DMS79 (cell line): ENCODE measurements at places on chromosomes 12 and 14.

- no peak for DNase-seq
Measured at GRCh38 chr14:79724934-79725717, 486.2 kb downstream of the DIO2 start.

DNA sequence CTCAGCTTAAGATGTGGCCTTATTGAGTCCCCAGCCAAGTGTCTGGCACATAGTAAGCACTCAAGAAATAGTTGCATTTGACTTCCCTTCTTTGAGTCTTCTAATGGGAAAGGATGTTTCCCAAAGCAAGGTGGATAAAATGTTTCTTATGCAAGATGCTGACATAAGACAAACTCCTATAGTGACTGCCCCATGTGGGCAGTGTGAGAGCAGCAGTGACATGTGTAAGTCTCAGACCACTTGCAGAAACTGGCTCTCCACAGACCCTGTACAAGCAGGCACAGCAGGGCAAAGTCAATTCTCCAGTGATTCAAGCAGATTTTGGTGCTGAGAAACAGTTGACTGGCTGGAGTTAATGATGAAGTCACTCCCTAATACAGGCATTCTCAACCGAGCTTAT is 255.3 kb downstream of the ANO2 start:
- DNase-seq, result no peak

DNA sequence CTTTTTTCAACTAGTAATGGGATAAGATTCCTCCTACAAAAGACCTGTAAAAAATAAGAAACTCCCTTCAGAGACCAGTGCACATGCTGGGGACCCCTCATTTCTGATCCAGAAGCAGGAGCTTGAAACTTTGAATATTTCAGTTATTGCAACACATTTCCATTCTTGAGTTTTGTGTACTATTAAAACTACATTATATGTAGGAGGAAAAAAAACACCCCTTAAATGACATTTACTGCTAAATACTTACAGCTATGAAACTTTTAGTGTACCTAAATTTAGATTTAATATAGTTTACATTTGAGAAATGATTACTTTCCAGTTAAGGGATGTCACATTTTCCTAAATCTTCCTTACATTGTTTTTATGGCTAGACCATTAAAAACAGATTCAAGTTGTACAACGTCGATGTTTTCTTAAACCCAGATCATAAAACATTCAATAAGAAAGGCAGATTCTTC is 4.1 kb downstream of the LRIG3 start:
- DNase-seq, result no peak

GRCh38 chr12:108580531-108580930 is 17.4 kb downstream of the TMEM119 start:
- DNase-seq, result no peak

- no peak for DNase-seq
Measured at GRCh38 chr14:24289649-24290280, 9.8 kb downstream of the DHRS1 start.

DNA sequence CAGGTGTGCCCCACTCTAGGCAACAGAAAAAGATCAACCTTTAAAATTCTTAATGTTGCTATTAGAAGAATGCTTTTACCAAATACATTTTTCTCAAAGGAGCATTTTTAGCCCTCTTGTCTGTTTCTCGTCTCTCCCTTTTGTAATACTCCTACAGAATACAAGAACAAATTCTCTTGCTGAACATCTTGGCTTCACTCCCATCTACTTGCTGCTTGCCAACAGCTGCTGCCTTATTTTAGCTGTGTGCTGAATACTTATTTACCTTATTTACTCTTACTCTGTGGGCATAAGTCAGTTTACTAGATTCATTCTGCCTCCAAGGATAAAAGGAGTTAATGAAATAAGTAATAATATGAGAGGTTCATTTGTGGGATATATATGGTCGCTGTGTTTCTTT is 70.8 kb downstream of the POLR3B start:
- DNase-seq, result no peak

- DNase-seq, result peak; percentile 95
Measured at GRCh38 chr12:50224026-50224692, 57.0 kb upstream of the CERS5 start.

- DNase-seq, result no peak
Measured at GRCh38 chr14:57884175-57884574, 18.3 kb upstream of the SLC35F4 start.

- DNase-seq, result no peak
Measured at GRCh38 chr12:84201976-84202375, 710.6 kb downstream of the SLC6A15 start.

GRCh38 chr12:16555630-16556029 is 50.3 kb downstream of the LMO3 start:
- no peak for DNase-seq

DNA sequence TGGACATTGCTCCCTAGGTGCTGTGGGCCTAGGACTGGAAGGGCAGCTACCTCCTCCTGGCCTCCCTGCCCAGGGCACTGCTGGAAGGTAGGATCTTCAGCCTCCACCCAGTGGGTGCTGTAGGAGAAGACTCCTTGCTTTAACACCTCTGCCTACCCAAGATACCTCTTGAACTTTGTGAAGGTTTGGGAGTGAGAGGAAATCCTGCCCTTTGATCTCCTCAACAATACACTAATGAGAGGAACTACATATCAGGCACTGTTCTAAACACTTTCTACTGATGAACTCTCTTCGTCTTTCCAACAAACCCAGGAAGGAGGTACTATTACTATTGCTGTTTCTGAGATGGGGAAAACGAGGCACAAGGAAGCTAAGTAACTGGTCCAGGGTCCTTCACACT is 66.9 kb downstream of the PLEKHG3 start:
- no peak for DNase-seq

GRCh38 chr12:94150240-94151121 is 2.1 kb downstream of the PLXNC1 start:
- peak; percentile 18 for DNase-seq

DNA sequence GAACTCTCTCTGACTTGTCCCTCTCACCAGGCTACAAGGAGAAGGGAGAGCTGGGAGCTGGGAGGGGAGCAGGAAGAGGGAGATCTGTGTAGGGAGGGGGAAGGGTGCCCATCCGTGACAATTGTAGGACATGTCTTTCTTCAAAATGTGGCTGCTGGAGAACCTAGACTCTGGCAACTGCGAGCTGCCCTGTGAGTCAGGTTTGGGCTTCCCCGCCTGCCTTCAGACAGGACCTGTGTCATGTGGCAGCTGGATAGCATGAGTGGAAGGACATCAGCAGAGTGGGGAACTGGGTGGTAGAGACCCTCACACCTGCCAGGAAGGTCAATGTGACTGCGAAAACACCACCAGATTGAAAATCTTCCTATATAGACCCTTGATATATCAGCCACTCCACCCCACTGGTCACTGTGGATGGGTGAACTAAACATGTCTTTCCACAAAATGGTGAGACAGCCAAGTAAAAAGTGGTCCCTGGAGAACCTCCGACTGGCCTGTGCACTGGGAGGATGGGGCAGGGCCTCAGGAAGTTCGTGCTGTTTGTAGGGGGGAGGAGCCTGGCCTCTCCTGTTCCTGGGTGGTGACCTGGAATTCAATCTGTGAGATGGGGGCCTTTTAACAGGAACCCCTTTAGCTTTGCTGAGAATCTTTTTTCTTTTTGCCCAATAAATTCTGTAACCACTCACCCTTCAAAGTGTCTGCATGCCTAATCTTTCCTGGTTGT is 62.2 kb upstream of the CAPRIN2 start:
- DNase-seq, result no peak

GRCh38 chr12:89481213-89481914 is 43.2 kb downstream of the GALNT4 start:
- no peak for DNase-seq

- no peak for DNase-seq
Measured at GRCh38 chr12:40145896-40146295, 40.0 kb upstream of the SLC2A13 start.

DNA sequence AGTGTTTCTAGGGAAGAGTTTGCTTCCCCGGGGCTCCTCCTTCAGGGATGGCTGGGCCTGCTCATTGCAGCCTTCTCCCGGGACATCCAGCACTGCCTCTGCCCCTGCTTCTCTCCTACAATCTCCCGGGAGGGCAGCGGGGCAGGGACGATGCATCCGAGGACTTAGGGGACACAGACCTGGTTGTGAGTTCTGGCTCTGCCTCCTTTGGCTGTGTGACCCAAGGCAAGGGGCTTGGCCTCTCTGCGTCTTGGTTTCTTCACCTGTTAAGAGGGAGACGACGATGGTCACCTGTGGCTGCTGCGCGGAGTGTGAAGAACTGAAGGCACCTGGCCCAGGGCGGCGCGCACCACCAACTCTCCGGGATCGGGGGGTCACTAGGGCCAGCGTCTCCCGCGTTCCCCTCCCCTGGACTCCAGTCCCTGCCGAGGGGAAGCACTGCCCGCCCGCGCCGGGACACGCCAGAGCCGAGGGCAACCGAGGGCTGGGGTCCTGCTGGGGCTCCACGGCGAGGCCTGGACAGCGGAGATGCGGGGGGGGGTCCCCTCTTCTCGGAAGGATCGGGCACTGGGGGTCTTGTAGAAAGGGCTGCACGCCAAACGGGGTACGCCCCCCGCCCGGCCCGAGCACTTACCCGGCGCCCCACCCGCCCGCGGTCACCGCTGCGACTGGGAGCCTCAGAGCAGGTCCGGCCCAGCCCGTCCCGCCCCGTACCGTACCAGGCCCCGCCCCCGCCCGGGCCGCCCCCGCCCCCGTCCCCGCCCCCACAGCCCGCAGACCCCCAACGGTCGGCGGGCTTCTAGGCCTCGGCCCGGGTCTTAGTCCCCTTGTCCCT is at the start of gene HVCN1:
TSS of gene HVCN1 (minus strand) at position 670 of the 835 bp plus-strand sequence. CDS start 5,870 bp downstream, outside the sequence.
- DNase-seq, result no peak

DNA sequence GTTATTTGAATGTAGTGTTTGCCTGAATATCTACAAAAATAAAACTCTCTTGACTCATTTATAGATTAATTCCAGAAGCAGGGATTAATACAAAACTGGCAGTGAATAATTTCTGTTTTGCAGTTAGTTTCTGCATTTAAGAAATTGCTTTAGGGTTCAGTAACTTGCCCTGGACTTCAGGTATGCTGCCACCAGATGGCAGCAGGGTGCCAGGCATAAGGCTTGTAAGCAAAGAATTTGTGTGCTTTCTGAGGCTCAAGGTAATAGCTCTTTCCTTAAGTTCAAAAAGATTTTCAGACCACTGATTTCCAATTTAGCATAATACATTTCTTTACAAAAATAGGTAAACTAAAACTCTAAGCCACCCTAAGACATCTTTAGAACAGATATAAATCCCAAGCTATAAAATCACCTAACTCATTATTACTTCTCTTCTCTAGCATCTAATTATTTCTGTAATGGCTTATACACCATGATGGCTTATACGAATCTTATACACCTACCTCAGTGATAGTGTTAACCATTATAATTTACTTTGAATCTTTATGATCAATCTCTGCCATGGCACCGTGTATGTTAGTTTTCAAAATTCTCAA is 398.3 kb downstream of the APAF1 start:
- DNase-seq, result no peak

GRCh38 chr12:125192690-125193221 is 127.5 kb downstream of the AACS start:
- no peak for DNase-seq

DNA sequence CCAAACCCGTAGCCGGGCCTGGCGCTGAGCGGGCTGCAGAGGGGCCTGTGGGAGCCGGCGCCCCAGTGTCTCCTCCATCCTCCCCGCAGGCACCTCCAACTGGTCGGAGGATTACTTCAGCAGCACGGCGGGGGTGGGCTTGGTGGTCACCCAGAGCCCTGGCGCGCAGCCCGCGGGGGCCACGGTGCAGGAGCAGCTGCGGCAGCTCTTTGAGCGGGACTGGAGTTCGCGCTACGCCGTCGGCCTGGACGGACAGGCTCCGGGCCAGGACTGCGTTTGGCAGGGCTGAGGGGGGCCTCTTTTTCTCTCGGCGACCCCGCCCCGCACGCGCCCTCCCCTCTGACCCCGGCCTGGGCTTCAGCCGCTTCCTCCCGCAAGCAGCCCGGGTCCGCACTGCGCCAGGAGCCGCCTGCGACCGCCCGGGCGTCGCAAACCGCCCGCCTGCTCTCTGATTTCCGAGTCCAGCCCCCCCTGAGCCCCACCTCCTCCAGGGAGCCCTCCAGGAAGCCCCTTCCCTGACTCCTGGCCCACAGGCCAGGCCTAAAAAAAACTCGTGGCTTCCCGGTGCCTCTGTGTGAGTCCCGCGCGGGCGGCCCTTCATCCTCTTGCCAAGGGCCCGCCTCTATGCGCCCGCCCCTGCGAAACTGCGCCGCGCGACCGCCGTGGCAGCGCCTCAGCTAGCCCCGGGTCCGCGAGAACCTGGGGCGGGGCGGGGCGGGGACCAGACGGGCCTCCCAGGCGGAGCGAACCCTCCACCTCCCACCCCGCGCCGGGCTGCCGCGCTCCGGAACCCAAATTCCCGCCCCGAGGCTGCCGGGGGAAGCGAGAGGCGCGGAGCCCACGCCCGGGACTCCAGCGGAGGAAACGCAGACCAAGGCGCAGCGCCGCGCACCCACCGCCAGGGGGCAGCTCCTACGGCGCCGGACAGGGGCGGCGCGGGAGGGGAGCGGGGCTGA is 8.3 kb downstream of the PLD4 start:
- peak; percentile 62 for DNase-seq

GRCh38 chr12:64631197-64631596 is 20.9 kb downstream of the RASSF3 start:
- no peak for DNase-seq

DNA sequence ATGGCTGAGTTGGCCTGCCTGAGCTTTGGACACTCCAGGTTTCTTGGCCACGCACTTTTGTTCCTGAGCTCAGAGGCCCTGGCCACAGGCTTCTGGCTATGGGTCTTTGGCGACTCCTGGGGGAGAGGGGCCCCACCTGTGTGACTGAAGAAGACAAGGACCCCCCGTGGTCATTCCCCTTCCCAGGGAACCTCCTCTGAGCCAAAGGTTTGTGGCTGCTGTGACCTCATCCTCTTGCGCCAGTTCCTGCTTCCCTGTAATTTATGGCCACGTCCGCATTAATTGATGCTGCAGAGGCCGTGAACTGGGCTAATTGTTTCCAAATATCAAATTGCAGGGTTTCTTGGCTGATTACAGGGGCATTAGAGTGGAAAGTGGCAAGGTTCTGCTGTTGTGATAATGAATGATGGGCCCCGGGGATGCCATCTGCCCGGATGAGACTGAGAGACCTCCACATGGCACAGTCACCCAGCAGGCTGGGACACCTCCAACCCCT is 27.6 kb upstream of the NOS1 start:
- DNase-seq, result no peak

DNA sequence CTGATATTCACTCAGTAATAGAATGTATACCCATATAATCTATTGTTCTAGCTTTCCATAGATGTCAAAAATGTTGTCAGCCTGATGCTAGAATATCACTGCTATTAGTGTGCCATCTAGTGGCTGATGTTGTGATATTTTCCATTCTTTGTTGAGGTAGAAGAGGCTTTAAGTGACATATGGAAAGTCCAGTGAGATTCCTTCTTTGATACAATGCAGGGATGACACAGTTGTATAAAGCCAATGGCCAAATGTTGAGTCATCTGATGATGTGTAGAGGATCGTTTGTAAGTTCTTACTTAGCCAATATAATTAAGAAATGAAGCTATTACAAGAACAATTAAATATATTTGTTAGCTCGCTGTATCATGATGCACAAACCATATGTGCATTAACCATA is 58.1 kb upstream of the PCED1B start:
- no peak for DNase-seq

GRCh38 chr12:52322069-52322468 is 871 bp upstream of the KRT83 start:
- DNase-seq, result no peak

- no peak for DNase-seq
Measured at GRCh38 chr14:76131071-76131965, 20.4 kb upstream of the GPATCH2L start.

- DNase-seq, result peak; percentile 48
Measured at GRCh38 chr14:53953828-53954550, 2.6 kb downstream of the BMP4 start.
